HFFc6 (cell line): ENCODE measurements at places on chromosomes 1 and 21. TPM values are rescaled to one million over a fixed set of nuclear protein-coding genes. Genes with fewer than 3 reads are reported as not detected.
A peak's percentile ranks its signal among the peaks of the same experiment; 100 is the strongest.

The RPTN gene
- total RNA-seq = not detected in 2 replicates

DNA sequence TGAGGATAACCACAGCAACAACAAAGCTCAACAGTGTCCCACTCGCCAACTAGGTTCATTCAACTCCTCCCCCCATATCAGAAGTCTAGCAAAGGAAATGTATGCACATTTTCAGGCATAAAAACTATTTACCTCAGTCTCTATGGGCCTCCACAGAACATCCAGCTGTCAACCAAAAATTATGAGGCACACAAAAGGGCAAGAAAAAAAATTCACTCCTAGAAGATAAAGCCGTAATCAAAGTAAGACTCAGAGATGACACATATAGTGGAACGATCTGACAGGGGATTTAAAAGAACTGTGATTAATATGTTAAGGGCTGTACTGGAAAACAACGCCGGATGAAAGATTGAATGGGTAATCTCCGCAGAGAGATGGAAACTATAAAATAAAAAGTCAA is 158.7 kb downstream of the NTPCR start:
- peaks cover 23% of the 10 kb centered on the region for H3K4me1 ChIP-seq
- peaks cover 34% of the 10 kb centered on the region for H3K36me3 ChIP-seq

DNA sequence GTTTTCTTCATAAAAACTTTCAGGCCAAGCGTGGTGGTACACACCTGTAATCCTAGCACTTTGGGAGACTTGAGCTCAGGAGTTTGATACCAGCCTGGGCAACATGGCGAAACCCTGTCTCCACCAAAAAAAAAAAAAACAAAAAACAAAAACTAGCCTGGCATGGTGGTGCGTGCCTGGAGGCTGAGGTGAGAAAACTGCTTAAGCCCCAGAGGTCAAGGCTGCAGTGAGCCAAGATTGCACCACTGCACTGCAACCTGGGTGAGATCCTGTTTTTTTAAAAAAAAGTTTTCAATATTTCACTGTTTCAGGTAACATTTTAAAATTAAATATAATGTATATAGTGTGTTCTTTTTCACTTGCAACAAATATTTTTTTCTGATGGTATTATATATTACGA is 13.5 kb upstream of the B3GALT2 start:
- H3K27ac ChIP-seq = no peak overlapping the region
- DNase-seq = no peak
- H3K27me3 ChIP-seq = no peaks in the 10 kb centered on the region

DNA sequence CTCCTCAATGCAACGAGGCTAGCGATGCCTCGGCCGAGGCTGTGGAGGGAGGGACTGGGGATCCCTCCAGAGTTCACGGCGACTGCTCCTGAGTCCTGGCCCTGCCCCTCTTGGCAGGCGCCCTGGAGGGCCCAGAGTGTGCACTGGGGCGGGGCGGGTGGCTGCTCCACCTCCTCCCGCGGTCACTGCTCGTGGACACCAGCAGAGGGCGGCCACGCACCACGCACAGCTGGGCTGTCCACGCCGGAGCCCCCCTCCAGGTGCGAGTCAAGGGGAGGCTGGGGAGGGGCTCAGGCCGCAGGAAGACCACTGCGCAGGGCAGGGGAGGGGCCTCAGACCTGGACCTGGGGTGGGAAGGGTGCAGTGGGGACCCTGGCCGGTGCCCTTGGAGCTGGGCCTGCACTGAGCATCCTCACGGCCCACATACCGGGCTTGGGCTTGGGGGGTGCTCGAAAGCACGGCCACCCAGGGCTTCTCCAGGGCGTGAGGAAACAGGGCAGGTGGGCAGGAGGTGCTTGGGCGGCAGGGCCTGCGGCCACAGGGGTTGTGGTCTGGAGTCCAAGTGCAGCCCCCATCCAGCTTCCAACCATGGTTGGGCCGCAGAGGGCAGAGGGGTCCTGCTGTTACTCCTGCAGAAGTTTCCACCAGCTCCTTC is 20.6 kb upstream of the TTC34 start:
- H3K27ac ChIP-seq = no peak overlapping the region
- no peak for DNase-seq
- H3K4me1 ChIP-seq = no peaks in the 10 kb centered on the region
- no peaks in the 10 kb centered on the region for H3K27me3 ChIP-seq
- H3K4me3 ChIP-seq = no peak overlapping the region
- peaks cover 9% of the 10 kb centered on the region for H3K36me3 ChIP-seq

DNA sequence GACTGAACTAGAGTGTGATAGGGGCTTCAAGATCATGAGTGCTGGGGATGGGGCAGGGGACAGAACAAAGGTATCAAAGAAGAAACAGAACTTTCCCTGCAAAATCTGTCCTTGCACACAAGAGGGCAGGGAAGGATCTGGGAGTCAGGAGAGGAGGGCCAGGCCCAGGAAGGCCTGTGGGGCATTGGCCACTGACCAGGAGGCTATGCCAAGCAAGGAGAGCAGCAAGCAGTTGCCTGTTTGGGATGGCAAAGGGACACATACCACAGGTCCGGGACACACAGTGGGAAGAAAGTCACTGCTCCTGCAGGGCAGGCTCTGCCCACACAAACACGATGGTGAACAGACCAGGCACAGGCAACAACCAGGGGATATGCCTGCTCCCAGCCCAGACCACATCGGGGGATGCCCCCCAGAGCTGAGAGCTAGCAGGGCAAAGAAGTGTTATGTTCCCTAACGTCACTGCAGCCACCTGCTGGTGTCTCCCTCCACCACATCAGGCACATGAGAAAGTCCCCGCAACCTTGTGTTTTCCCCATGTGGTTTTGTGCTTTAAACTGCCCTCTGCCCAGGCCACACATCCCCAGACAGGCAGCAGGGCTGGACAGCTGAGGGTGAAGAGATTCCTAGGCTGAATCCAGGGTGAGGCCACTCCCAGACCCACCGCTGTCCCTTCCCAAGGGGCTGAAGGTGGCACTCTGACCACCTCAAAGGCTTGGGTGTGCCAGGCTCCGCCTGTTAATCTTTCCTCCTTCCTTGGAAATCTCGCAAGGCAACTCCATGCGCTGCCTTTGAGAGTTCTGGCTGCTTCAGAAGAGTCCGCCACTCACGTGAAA is 53.6 kb downstream of the KIF21B start:
- H3K27ac ChIP-seq = no peak overlapping the region
- H3K36me3 ChIP-seq = no peaks in the 10 kb centered on the region
- H3K4me1 ChIP-seq = no peaks in the 10 kb centered on the region
- no peak overlapping the region for H3K4me3 ChIP-seq

DNA sequence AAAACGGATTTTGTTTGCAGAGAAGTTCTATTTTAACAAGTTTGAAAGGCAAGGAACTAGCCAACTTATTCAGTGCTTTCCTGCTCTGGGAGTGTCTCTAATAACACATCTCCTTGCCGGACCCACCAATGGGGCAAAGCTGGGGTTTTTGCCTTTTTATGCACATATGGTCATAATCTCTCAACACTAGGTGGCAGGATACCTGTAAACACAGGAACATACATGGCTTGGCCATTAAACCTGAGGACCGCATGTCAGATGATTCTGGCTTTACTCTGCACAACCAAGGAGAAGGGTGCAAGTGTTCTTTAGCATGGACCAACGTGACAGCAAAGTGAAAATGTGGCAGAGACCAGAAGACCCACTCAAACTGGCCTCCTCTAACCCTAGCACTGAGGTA is 4.9 kb downstream of the TMEM9 start:
- no peak overlapping the region for H3K4me3 ChIP-seq
- H3K36me3 ChIP-seq = peaks cover 30% of the 10 kb centered on the region
- DNase-seq = peak; percentile 40
- H3K4me1 ChIP-seq = peaks cover 7% of the 10 kb centered on the region
- H3K27me3 ChIP-seq = peaks cover 1% of the 10 kb centered on the region; the same call in 1 of the 2 replicates

GRCh38 chr21:14836950-14837349 is 227.8 kb downstream of the NRIP1 start:
- no peak overlapping the region; the same call in 1 of the 2 replicates for H3K27ac ChIP-seq
- no peaks in the 10 kb centered on the region for H3K27me3 ChIP-seq
- H3K4me3 ChIP-seq = peak overlapping the region; percentile 35
- DNase-seq = peak; percentile 50
- H3K4me1 ChIP-seq = peaks cover 28% of the 10 kb centered on the region

DNA sequence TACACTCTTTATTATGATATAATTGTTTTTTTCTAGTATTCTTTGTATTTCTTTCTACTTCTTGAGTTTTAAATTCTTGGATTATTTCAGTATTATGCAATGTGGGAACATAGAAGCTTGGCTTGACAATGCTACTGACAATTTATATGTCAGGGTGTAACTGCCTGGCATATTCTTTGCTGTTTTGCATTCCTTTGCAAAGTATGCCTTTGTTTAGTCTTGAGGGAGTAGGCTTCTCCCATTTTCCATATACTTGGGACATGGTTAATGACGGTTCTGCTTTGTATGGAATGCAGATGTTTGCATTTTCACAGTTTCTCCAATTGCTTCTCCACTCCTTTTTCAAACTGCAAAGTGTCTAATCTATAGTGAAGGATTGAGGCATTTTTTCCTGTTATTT is 109.8 kb downstream of the HMCN1 start:
- H3K27ac ChIP-seq = no peak overlapping the region
- H3K4me3 ChIP-seq = no peak overlapping the region
- no peaks in the 10 kb centered on the region for H3K36me3 ChIP-seq
- no peak for DNase-seq
- H3K4me1 ChIP-seq = no peaks in the 10 kb centered on the region
- no peaks in the 10 kb centered on the region; the same call in 1 of the 2 replicates for H3K27me3 ChIP-seq

- DNase-seq = no peak
- no peaks in the 10 kb centered on the region for H3K36me3 ChIP-seq
- no peak overlapping the region for H3K4me3 ChIP-seq
- no peak overlapping the region for H3K27ac ChIP-seq
- H3K27me3 ChIP-seq = peaks cover 12% of the 10 kb centered on the region
Measured at GRCh38 chr1:117036018-117036461, 24.1 kb upstream of the TTF2 start.

- H3K4me1 ChIP-seq = peaks cover 7% of the 10 kb centered on the region
- no peak for DNase-seq
- H3K4me3 ChIP-seq = no peak overlapping the region
- H3K27ac ChIP-seq = no peak overlapping the region
Measured at GRCh38 chr1:42081475-42081874, 71.7 kb upstream of the GUCA2B start.

DNA sequence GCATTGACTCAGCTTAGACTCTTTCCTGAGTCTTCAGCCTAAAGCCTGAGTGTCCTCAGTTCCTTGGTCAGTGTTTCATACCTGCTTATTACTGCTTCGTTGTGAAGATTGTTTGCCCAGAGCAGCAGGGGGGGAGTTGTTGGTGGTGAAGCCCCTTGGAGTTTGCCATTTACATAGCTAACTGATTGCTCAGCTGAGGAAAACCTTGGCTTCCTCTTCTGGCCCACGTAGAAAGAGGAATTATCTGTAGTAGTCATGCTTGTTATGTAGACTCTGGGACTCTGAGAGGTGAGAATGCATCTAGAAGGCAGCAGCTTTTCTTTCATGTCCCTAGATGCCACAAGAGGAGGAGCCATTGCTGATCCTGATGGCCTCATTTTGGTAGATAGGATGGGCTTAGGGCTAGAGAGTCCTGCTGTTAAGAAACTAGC is 125.9 kb downstream of the MAST2 start:
- H3K36me3 ChIP-seq = peaks cover 4% of the 10 kb centered on the region
- DNase-seq = peak; percentile 89
- H3K27ac ChIP-seq = peak overlapping the region; percentile 93
- no peaks in the 10 kb centered on the region for H3K27me3 ChIP-seq
- peak overlapping the region; percentile 75 for H3K4me3 ChIP-seq

The RRP1B gene
- 26.8 to 34.4 TPM (median 27.6 TPM) in 3 replicates for total RNA-seq

The SPRR5 gene
- total RNA-seq = not detected in 3 replicates

GRCh38 chr1:15178571-15179484 is 25.3 kb downstream of the TMEM51 start:
- no peaks in the 10 kb centered on the region; the same call in 1 of the 2 replicates for H3K27me3 ChIP-seq
- no peaks in the 10 kb centered on the region for H3K36me3 ChIP-seq
- peak overlapping the region; percentile 80 for H3K4me3 ChIP-seq
- peak; percentile 96 for DNase-seq
- H3K4me1 ChIP-seq = peaks cover 61% of the 10 kb centered on the region

DNA sequence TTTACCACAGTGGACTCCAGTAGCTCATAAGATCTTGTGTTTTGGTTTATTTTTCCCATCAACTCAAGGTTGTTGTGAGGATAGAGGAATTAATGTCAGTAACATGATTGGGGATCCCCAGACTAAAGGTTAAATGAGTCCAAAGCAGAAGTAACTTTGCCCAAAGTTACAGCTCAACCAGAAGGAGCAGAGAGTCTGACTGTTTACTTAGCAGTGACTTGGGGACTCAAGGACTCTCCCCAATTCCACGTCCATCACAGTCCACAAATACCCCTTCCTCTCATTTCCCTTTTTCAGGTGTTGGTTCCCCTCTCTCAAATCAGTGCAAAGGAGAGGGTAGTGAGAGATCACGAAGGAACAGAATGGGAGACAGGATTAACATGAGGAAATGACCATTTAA is 4.0 kb upstream of the ETV3 start:
- H3K36me3 ChIP-seq = no peaks in the 10 kb centered on the region
- peaks cover 27% of the 10 kb centered on the region for H3K4me1 ChIP-seq
- H3K27me3 ChIP-seq = peaks cover 14% of the 10 kb centered on the region
- H3K27ac ChIP-seq = no peak overlapping the region

The CACNA1S gene
- total RNA-seq = not detected in 2 replicates

GRCh38 chr1:90417126-90417525 is 300.0 kb downstream of the BARHL2 start:
- no peaks in the 10 kb centered on the region for H3K4me1 ChIP-seq
- no peak overlapping the region for H3K27ac ChIP-seq
- H3K27me3 ChIP-seq = no peaks in the 10 kb centered on the region
- H3K4me3 ChIP-seq = no peak overlapping the region
- no peak for DNase-seq
- H3K36me3 ChIP-seq = no peaks in the 10 kb centered on the region

DNA sequence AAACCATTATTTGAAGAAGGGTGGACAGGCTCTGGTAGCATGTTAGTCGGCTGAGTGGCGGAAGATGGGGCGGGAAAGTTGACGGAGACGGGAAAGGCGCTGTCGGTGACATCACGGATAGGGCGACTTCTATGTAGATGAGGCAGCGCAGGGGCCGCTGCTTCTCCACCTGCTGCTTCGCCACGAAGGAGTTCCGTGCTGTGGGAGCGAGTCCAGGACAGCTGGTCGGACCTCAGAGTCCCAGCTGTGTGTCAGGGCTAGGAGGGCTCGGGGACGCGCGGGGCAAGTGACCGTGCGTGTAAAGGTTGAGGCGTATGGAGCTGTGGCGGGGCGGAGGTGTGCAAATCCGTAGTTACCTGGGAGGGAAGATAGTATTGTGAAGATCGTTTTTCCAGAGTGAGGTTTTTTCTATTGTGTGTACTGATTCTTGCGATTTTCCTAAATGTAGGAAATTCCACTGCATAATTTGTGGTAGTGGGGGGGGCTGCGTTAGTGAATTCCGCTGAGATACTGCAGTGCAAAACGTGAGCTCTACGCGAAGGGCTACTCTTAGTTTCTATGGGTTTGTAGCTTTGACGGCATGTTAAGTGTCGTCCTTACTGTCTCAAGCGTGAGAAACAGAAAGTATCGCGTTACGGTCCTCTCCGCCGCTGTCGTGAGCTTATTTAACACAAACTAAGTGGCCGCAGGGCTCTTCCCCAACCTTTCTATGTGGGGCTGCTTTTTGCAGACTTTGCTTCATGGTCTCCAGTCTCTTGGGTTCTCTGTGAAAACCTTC is 111.2 kb upstream of the NBPF11 start:
- no peaks in the 10 kb centered on the region for H3K36me3 ChIP-seq
- peak overlapping the region; percentile 84 for H3K4me3 ChIP-seq
- peak; percentile 55 for DNase-seq
- H3K27ac ChIP-seq = peak overlapping the region; percentile 75; the same call in 1 of the 2 replicates

GRCh38 chr1:236137285-236137852 is 5.0 kb upstream of the GPR137B start:
- H3K4me3 ChIP-seq = no peak overlapping the region
- no peaks in the 10 kb centered on the region for H3K36me3 ChIP-seq
- peaks cover 12% of the 10 kb centered on the region; the same call in 1 of the 2 replicates for H3K4me1 ChIP-seq
- H3K27me3 ChIP-seq = peaks cover 31% of the 10 kb centered on the region
- H3K27ac ChIP-seq = no peak overlapping the region

The RGSL1 gene
- not detected in 3 replicates for total RNA-seq
